Suprapubic skin (tissue), 4 donors: ENCODE measurements at places on chromosomes 13 and 19.

- H3K4me1 ChIP-seq: no peaks in the 10 kb centered on the region
- no peaks in the 10 kb centered on the region for H3K27me3 ChIP-seq
- DNase-seq: no peak
- no peak overlapping the region for H3K27ac ChIP-seq
- H3K4me3 ChIP-seq: no peak overlapping the region
- H3K36me3 ChIP-seq: no peaks in the 10 kb centered on the region
These were observed 375.0 kb downstream of the ENOX1 start for GRCh38 chr13:43411741-43412140.

DNA sequence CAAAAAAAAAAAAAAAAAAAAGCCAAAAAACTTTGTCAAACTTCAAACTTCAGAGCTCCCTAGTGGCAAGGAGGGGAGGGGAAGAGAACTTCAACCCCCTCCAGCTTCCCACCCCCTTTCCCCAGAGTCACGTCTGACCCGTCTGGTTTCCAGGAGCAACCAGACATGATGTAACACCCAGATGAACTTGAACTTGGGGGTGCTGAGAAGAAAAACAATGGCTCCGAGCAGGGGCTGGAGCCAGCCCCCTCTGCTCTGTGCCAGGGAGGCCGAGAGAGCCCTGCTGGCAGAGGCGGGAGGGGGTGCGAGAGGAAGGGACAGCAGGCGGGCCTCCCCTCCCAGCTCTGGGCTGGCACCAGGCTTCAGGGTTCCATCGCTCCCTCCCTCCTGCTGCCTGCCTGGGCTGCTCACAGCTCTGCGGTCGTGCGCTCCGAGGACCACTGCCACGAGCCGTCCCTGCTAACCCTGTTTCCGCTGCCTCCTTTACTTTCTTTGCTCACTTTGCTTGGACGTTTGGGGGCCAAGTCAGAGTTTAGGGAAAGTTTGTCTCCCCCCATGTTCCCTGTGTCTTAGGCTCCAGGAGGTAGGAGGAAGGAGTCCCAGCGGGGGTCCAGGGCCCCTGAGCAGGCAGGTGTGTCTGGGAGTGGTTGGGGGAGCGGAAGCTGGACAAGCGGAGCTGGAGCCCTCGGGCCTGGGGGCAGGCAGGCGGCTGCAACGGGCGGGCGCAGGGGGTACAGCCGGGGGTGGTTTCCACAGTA is 11.1 kb downstream of the LYL1 start:
- H3K4me1 ChIP-seq: peaks cover 70% of the 10 kb centered on the region
- H3K27ac ChIP-seq: peak overlapping the region; percentile 70
- H3K27me3 ChIP-seq: no peaks in the 10 kb centered on the region
- H3K4me3 ChIP-seq: no peak overlapping the region

DNA sequence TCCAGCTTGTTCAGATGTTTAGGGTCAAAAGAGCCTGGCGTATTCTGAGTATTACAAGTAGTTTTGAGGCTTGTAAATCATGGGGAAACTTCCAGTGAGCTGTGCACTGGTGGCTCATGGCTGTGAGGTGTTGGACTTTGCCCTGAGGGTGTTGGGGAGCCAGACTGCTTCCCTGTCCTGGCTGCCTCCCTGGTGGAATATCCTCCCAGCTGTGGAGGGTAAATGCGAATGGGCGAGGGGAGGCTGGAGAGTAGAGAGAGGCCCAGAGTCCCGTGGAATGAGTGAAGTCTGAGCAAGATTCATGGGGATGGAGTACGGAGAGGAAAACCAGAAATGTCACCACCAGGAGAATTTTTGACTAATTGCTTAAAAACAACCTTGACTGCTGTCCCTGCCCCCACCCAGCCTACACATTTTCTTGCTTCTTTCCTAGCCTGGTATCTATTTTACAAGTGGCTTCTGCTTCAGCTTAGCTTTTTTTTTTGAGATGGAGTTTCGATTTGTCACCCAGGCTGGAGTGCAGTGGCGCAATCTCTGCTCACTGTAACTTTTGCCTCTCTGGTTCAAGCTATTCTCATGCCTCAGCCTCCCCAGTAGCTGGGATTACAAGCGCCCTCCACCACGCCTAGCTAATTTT is 3.7 kb downstream of the SNRPA start:
- no peaks in the 10 kb centered on the region for H3K27me3 ChIP-seq
- peaks cover 57% of the 10 kb centered on the region for H3K4me1 ChIP-seq
- H3K4me3 ChIP-seq: no peak overlapping the region
- no peak overlapping the region for H3K27ac ChIP-seq
- no peak for DNase-seq

GRCh38 chr19:28026636-28027035 is 1186.3 kb downstream of the UQCRFS1 start:
- DNase-seq: no peak
- no peaks in the 10 kb centered on the region for H3K36me3 ChIP-seq
- no peaks in the 10 kb centered on the region for H3K27me3 ChIP-seq
- H3K27ac ChIP-seq: no peak overlapping the region

- no peak for DNase-seq
- H3K27me3 ChIP-seq: no peaks in the 10 kb centered on the region
- no peaks in the 10 kb centered on the region for H3K4me1 ChIP-seq
- H3K4me3 ChIP-seq: no peak overlapping the region
These were observed 467.5 kb downstream of the DIAPH3 start for GRCh38 chr13:59696271-59696670.

DNA sequence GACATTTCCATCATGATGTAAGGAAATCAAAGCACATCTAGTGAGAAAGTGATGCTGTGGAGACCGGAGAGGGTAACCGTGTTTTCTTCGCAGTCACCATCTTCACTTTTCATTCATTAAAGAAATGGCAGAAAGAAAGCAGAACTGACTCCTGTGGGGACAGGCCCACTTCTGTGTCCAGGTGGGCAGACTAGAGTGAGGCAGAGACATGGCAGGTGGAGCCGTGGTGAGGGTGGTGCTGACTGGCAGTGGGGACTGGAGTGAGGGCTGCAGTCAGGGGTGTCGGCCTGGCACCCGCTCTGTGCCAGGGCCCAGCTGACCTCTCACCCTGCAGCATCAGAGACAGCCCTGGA is 71.4 kb upstream of the MCF2L start:
- H3K4me1 ChIP-seq: peaks cover 30% of the 10 kb centered on the region
- DNase-seq: no peak
- peaks cover 38% of the 10 kb centered on the region for H3K27me3 ChIP-seq
- H3K4me3 ChIP-seq: no peak overlapping the region
- H3K36me3 ChIP-seq: no peaks in the 10 kb centered on the region

DNA sequence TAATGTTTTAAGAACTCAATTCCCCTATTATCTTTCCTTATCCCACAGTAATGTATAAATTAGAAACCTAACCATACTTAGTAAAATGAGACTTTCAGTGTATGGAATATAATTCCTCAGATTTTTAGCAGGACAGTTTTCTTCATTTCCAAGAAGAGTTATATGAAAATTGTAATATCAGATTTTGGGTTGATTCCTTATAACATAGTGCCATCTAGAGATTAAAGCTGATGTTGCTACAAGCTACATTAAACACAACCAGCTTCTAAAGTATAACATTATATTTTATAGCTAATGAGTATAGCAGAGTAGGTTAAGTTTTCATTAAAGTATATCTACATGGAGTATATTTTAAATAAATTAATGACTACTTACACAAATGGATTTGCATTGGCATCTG is 99.7 kb upstream of the MIR17HG start:
- H3K4me3 ChIP-seq: no peak overlapping the region
- no peak for DNase-seq
- no peaks in the 10 kb centered on the region for H3K36me3 ChIP-seq
- no peaks in the 10 kb centered on the region for H3K4me1 ChIP-seq
- H3K27ac ChIP-seq: no peak overlapping the region

GRCh38 chr19:22257916-22258315 is 28.3 kb upstream of the ZNF729 start:
- H3K4me1 ChIP-seq: no peaks in the 10 kb centered on the region
- no peak overlapping the region for H3K27ac ChIP-seq
- no peaks in the 10 kb centered on the region for H3K36me3 ChIP-seq

GRCh38 chr13:19573120-19573716 is 11.9 kb upstream of the TPTE2 start:
- H3K4me3 ChIP-seq: no peak overlapping the region
- no peak for DNase-seq
- no peaks in the 10 kb centered on the region for H3K36me3 ChIP-seq
- no peak overlapping the region for H3K27ac ChIP-seq
- H3K27me3 ChIP-seq: peaks cover 2% of the 10 kb centered on the region

DNA sequence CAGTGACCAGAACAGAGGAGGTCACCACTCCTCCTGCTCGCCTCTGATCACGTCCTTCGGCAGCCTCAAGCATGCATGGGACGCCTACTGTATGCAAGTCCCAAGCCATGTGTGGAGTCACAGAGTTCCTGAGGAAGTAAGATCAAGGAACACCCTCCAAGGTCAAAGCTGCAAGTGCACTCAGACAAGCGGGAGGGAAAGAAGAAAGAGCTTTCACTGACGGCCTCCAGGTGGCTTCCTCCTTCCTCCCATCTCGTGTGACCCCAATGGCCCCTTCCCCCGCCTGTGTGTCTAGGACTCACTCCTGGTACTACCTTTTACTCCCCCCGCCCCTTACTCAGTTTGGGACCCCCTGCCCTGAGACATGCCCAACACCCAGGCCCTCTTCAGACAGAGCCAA is 6.1 kb downstream of the HAUS8 start:
- peaks cover 14% of the 10 kb centered on the region for H3K4me1 ChIP-seq
- no peak for DNase-seq
- H3K27me3 ChIP-seq: no peaks in the 10 kb centered on the region
- H3K4me3 ChIP-seq: no peak overlapping the region

DNA sequence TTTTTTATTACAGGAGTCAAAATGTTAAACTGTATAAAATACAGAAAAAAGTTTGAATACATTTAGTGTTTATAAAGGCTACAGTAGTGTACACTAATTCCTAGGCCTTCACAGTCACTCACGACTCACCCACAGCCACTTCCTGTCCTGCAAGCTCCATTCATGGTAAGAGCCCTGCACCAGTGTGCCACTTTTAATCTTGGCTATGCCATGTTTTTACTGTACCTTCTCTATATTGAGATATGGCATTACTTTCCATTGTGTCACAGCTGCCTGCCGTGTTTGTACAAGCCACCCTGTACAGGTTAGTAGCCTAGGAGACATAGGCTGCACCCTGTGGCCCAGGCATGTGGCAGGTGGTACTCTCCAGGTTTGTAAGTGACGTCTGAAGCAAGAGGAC is 32.1 kb downstream of the C1QTNF9 start:
- H3K27me3 ChIP-seq: peaks cover 13% of the 10 kb centered on the region
- H3K36me3 ChIP-seq: no peaks in the 10 kb centered on the region
- no peak overlapping the region for H3K4me3 ChIP-seq
- DNase-seq: no peak
- H3K4me1 ChIP-seq: no peaks in the 10 kb centered on the region

DNA sequence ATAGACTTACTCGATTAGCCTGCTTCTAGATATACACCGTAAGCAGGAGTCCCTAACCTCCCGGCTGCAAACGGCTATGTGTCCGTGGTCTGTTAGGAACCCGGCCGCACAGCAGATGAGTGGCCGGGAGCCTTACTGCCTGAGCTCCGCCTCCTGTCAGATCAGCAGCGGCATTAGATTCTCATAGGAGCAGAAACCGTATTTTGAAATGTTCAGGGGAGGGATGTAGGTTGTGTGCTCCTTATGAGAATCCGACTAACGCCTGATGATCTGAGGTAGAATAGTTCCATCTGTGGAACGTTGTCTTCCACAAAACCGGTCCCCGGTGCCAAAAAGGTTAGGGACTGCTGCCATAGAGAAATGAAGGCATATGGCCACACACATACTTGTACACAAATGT is 1491.9 kb downstream of the SLITRK5 start:
- H3K4me1 ChIP-seq: no peaks in the 10 kb centered on the region
- H3K27me3 ChIP-seq: no peaks in the 10 kb centered on the region
- H3K27ac ChIP-seq: no peak overlapping the region
- H3K36me3 ChIP-seq: no peaks in the 10 kb centered on the region

- H3K27ac ChIP-seq: no peak overlapping the region
- H3K4me1 ChIP-seq: peaks cover 31% of the 10 kb centered on the region
- H3K4me3 ChIP-seq: peak overlapping the region; percentile 96
These were observed 1.8 kb downstream of the HDGFL2 start for GRCh38 chr19:4473763-4474513.

GRCh38 chr19:5943623-5944022 is 29.6 kb downstream of the CAPS start:
- no peak overlapping the region for H3K27ac ChIP-seq
- H3K27me3 ChIP-seq: no peaks in the 10 kb centered on the region
- H3K4me1 ChIP-seq: peaks cover 15% of the 10 kb centered on the region

GRCh38 chr13:77001963-77002587 is 10.2 kb downstream of the CLN5 start:
- no peak overlapping the region for H3K4me3 ChIP-seq
- H3K27ac ChIP-seq: no peak overlapping the region
- peaks cover 19% of the 10 kb centered on the region for H3K4me1 ChIP-seq
- no peaks in the 10 kb centered on the region for H3K27me3 ChIP-seq
- peaks cover 22% of the 10 kb centered on the region for H3K36me3 ChIP-seq
- DNase-seq: no peak

DNA sequence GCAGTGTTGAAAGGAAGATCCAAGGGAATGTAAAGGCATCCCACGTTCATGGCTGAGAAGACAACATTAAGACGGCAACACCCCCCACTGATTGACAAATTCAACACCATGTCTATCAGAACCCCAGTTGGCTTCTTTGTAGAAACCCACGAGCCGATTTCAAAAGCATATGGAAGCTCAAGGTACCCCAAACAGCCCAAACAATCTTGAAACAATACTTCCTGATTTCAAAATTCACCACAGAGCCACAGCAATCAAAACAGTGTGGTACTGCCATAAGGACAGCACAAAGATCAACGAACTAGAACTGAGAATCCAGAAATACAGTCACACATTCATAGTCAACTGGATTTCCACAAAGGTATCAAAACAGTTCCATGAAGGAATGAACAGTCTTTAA is 6.2 kb downstream of the MIER2 start:
- no peak for DNase-seq
- H3K4me1 ChIP-seq: peaks cover 33% of the 10 kb centered on the region
- H3K27me3 ChIP-seq: no peaks in the 10 kb centered on the region
- H3K27ac ChIP-seq: no peak overlapping the region
- peaks cover 26% of the 10 kb centered on the region for H3K36me3 ChIP-seq

DNA sequence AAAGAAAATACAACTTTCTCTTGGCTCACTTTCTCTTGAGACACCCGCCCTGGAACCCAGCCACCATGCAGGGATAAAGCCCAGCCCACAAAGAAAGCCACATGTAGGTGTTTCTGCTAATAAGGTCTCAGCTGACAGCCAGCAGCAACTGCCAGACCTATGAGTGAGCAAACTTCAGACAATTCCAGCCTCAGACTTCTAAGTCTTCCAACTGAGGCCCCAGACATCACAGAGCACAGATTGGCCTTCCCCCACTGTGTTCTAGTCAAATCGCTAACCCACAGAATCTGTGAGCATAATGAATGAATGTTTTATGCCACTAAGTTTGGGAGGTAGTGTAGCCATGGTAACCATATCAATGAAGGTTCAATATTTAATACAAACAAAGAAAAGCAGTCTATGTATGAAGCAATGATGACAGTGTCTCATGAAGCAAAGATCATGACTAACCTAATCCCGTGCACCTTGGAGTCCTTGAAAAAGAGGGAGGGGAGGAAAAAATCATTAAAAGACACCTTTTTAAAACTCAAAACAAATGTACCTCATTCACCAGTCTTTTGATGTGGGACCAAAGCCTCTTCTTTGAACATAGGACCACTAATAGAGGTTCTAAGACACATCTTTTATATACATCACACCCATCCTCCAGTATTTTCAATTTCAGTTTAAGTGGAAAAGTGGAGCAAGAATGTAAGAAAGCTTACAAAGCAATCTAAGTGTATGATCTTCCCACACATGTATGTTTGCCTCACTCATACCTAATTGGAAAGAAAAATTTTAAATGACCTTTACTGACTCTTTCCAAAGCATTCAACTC is 6.2 kb downstream of the MRPS31 start:
- no peak overlapping the region for H3K4me3 ChIP-seq
- no peak for DNase-seq
- peaks cover 5% of the 10 kb centered on the region for H3K4me1 ChIP-seq
- no peak overlapping the region for H3K27ac ChIP-seq

GRCh38 chr19:39194832-39195542 is 1.8 kb upstream of the NCCRP1 start:
- peaks cover 28% of the 10 kb centered on the region for H3K4me1 ChIP-seq
- H3K36me3 ChIP-seq: no peaks in the 10 kb centered on the region
- no peak for DNase-seq
- no peak overlapping the region for H3K4me3 ChIP-seq
